ENCODE measurements at places on chromosomes 2 and 18.

- DNase-seq: no peak
Observed at GRCh38 chr18:27793013-27793785, 383.7 kb downstream of the CDH2 start.

DNA sequence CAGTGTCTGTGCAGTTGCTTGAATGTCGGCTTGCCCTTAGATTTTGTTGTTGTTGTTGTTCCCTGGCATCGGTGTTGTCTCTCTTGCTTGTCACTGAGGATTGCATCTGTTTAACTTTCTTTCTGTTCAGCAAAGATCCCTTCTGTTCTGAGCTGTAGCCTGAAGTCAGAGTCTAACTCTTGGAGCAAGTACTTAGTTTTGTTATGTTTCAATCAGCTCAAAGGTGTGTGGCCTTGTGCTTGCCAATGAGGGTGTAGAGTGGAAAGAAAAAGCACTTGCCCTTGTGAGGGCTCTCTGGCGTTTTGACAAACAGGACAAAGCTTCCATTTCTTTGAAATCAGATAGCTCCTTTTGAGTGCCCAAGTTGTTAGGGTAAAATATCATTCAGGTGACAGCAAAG lies 757.1 kb upstream of the CDH7 start:
- DNase-seq: no peak

- no peak for DNase-seq
Observed at GRCh38 chr18:27750014-27750413, 426.9 kb downstream of the CDH2 start.

GRCh38 chr2:111938392-111938791 lies 40.0 kb downstream of the MERTK start:
- no peak for DNase-seq

GRCh38 chr2:202109737-202110184 lies 36.7 kb downstream of the KIAA2012 start:
- no peak for DNase-seq

Measured in stimulated activated CD8-positive, alpha-beta memory T cell treated with anti-CD3 and anti-CD28 coated beads, Interleukin-2, amount 100 ng/mL, for 48 hours (primary cell).